Testis (tissue), 5 donors: ENCODE measurements at places on chromosomes 7 and 10.
A peak's percentile ranks its signal among the peaks of the same experiment; 100 is the strongest.

DNA sequence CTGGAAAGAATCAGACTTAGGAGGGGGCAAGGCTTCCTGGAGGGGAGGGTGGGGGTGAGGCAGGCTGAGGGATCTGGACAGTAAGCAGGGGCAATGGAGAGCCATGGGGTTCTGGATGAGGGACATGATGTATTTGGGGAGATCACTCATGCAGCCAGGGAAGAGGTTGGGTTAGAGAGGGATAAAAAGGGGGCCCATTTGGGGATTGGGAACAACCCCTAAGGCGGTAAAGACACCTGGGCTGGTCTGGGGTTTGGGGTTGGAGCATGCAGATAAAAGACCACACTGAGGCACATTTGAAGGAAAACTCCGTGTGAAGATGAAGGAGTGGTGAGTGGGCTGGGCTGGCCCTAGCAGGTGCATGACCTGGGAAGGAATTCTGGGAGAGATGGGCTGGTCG, 30.8 kb downstream of the HIF1AN start:
- DNase-seq, result no peak

GRCh38 chr7:91835826-91836368, 44.6 kb downstream of the MTERF1 start:
- no peak for DNase-seq

- no peak for DNase-seq
Observed at GRCh38 chr10:96743988-96744585, 23.8 kb upstream of the PIK3AP1 start.

GRCh38 chr10:71045204-71045809, 156.9 kb upstream of the PCBD1 start:
- DNase-seq, result peak; percentile 46
